Mesothelial cell of epicardium (in vitro differentiated cells): ENCODE measurements at places on chromosomes 5 and 9.
A peak's percentile ranks its signal among the peaks of the same experiment; 100 is the strongest.

DNA sequence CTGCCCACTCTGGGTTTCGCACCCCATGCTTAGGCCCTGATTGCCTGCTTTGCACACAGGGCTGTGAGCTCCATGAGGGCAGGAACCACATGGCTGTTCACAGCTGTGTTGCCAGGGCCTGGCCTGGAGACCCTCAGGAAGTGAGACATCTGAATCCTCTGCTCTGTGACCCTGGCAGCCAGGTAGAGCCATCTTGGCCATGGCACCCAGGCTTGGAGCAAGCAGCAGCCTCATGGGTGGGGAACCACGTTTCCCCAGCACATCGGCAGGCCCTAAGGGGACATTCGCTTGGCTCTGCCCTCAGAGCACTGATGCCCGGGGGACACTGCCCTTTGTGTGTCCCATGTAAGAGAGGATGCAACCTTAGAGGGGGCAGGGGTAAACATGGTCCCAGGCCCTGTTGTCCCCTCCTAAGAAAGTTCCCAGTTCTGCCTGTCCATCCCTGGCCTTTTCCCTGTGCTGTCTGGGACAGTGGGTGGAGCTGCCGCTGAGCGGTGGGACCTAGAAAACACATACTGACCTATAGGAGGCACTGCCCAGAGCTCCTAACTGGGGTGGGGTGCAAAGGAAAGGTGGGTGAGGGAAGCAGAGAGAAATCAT is 144.1 kb upstream of the IER5L start:
- DNase-seq = no peak

DNA sequence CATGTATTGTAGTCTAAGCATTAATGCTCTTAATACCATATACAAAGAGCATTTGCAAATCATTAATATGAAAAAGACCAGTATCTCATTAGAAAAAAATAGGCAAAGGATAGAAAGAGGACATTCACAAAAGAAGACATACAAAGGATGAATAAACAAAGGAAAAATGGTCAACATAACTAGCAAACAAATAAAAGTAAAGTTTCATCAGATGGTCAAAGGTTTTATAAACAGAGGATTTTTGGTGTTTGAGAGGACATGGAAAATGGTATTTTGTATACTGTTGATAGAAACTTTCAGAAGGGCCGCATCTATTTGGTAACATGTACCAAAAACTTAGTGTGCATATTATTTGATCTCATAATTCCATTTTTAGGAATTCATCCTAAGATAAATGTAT is 414.8 kb downstream of the PIK3R1 start:
- DNase-seq = no peak

- DNase-seq = no peak
Measured at GRCh38 chr9:35697486-35697885, 7.8 kb upstream of the TPM2 start.

DNA sequence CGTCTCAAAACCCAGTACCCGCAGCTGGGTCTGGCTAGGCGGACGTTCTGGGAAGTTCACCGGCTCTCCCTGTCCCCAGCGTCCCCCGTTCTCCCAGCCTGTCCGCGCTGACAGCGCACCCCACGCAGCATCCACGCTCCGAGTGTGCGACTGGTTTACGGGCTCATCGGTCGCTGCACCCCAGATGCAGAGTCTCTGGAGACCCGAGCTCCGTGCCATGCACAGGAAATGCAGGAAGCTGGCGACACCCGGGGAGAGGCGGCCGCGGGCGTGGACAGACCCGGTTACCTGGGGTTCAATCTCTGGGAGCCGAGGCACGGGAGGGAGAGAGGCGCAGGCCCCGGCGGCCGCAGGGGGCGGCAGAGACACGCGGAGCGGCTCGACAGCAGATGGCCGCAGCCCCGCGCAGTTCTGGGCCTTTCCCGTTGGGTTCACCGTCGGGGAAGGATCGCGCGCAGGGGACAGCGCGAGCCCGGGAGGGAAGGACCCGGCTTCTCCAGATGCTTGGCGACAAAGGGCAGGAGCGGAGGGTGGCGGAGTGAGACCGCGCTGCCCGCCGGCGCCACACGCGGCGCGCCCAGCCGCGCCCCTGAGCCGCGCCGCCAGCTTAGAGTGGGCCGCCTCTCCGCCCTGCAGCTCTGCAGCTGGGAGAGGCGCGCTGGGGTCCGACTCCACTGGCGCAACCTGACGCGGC is 558 bp downstream of the SHROOM1 start:
- DNase-seq = peak; percentile 83

DNA sequence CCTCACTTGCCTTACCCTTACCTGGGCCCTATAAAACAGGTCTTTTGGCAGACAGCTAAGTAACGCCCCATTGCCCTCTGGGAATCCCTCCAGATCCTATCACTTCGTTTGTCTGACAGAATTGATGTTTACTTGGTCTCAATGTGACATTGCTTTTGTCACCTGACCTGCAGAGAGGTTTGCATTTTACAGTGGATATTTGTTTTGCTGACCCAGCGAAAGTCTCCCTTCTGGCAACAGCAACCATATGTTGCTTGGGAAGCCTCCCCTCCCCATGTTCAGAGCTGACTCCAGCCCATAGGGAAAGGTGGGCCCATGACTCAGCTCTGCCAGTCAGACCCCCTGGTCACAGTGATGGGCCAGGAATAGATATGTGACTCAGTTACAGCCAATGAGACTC is 54.0 kb upstream of the LARP1 start:
- DNase-seq = no peak

- no peak for DNase-seq
Measured at GRCh38 chr5:113807427-113807991, 294.0 kb downstream of the YTHDC2 start.

DNA sequence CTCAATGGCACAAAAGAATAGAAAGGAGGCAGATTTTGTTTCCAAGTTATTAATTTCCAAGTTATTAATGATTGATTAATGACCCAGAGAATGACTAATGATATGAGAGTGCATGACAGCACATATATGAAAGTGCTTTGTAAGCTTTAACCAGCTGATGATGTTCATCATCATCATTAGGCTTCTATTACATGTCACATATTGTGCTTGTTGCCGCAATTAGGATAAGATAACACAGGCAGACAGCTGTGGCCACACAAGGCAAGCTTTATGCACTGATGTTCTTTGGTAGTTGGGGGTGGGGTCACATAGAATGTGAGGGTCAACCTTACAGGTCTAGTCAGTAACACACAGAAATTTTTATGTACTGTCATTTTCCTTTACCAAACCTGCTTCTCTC is 219.7 kb downstream of the TRPM3 start:
- DNase-seq = no peak

DNA sequence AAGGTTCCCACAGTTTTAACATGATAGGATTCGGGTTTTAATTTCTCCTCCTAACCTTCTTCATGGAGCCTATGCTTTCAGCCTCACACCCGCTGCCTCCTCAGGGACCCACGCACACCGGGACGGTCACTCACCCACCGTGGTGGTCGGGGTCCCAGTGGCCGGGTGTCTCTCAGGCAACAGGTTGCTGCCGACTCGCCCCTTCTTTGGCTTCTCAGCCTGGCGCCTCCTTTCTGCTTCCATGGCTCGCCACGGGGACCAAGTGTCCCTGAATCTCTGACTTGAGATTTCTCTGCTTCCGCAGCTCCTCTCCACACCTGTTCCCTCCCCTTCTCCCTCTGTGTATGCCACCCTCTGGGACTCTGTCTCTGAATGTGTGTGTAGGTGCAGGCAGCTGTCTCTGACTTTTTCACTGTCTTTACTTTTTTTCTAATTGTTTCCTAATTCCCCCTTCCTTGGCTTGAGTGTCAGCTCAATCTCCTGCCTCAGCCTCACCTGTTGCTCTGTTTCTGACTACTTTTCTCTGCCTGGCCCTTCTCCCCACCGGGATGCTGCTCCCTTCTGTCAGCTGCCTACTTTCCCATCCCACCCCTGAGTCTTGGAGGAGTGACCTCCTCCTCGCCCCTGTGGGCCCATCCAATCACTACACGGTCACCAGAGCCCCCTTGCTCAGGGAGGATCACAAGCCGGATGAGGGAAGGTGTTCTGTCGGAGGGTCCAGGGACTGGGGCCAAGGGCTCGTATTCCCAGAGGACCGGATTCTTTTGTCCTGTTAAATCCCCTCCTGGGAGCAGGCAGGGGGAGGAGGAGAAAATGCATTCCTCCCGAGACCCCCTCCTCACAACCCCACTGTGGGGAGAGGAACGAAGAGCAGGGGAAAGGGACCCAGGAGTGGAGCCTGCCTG is at the start of gene PROP1:
PROP1 (minus strand) TSS at position 552 of the 905 bp plus-strand sequence; CDS start at position 243, 309 bp downstream.
- DNase-seq = no peak

- no peak for DNase-seq
Measured at GRCh38 chr9:4365055-4365454, 65.2 kb upstream of the GLIS3 start.

DNA sequence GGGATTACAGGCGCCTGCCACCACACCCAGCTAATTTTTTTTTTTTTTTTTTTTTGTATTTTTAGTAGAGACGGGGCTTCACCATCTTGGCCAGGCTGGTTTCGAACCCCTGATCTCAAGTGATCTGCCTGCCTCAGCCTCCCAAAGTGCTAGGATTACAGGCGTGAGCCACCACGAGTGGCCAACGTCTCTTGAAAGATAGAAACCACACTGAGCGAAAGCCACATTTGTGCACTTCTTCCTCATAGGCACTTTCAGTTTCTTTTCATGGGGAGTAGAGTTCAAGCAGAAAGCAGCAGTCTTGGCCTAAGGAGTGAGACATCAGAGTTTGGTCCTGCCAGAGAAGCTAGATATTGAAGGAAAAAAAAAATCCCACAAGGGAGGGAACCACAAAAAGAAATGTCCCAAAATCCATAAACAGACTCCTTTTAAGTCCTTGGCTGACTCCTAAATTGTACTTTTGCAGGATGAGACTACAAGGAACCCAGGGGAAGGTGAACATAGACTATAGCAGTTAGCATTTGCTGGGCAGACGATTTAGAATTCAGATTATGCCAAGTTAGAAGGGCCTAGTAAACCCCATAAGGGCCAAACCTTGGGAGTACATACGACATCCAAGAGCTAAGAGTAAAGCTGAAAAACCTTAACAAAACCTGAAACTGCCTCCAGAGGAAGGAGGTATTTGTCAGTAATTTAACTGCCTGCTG is 43.9 kb upstream of the GLIPR2 start:
- no peak for DNase-seq

DNA sequence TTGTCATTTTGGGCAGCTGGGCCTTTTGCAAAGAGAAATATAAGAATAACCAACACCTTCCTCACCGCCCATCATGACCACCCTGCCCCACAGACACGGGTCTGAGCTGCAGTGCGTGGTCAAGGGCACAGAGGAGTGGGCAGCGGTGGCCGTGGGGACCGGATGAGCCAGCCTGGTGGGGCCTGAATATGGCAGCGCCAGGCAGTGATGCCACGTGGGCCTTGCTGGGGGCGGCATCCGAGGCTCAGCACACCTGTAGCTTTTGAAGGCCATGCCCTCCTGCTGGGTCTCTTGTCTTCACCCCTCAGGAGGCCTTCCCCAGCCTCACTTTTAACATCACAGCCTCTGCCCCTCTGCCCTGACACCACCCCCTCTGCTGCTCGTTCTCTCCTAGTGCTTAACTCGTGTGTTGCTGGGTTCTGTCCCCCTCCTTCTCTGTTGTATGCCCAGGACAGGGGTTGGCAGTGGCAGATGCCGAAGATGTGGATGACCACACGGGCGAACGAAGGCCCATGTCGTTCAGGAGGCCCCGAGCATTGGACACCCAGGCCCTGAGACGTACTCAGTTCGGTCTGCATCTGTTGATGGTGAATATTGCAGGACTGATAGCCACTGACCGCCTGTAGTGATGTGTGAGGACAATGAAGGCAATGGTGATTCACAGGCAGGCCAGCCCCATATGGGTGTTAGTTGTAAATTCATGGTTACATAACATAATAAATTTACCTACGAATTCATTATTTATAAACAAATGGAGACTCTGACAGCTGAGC is 46.0 kb downstream of the AHRR start:
- DNase-seq = no peak
